ENCODE measurements at places on chromosomes 3 and 15. TPM values are rescaled to one million over a fixed set of nuclear protein-coding genes. Genes with fewer than 3 reads are reported as not detected.
A peak's percentile ranks its signal among the peaks of the same experiment; 100 is the strongest.

The CCR9 gene
- not detected for total RNA-seq

DNA sequence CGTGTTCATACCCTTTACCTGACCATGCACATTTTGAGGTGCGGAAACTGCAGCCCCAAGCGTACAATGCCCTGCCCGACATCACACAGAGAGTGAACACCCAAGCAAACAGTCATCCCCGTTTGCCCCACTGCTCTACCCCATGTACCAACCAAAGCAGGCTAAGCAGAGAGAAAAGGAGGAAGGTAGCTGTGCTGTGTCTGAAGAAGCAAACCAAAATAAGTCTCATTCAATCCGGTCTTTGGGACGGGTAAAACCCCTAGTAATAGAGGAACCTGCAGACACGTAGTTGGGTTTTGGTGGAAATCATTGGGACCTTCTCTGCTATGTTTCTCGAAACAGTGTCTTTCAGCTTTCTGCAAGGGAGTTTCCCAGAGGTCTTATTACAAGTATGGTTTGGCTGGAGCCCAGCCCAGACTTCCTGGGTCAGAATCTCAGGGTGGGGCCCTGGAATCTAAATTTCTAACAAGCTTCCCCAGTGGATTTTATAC, 164.6 kb upstream of the HES1 start:
- no peak overlapping the region for H3K4me3 ChIP-seq
- H3K27me3 ChIP-seq = peaks cover 25% of the 10 kb centered on the region
- H3K4me1 ChIP-seq = peaks cover 6% of the 10 kb centered on the region
- no peak for DNase-seq
- no peak overlapping the region for H3K27ac ChIP-seq
- H3K36me3 ChIP-seq = no peaks in the 10 kb centered on the region

- H3K4me3 ChIP-seq = no peak overlapping the region
- peaks cover 98% of the 10 kb centered on the region for H3K36me3 ChIP-seq
- no peak for DNase-seq
- H3K27me3 ChIP-seq = no peaks in the 10 kb centered on the region
- H3K27ac ChIP-seq = no peak overlapping the region
Observed at GRCh38 chr15:63640146-63640545, 43.0 kb downstream of the FBXL22 start.

DNA sequence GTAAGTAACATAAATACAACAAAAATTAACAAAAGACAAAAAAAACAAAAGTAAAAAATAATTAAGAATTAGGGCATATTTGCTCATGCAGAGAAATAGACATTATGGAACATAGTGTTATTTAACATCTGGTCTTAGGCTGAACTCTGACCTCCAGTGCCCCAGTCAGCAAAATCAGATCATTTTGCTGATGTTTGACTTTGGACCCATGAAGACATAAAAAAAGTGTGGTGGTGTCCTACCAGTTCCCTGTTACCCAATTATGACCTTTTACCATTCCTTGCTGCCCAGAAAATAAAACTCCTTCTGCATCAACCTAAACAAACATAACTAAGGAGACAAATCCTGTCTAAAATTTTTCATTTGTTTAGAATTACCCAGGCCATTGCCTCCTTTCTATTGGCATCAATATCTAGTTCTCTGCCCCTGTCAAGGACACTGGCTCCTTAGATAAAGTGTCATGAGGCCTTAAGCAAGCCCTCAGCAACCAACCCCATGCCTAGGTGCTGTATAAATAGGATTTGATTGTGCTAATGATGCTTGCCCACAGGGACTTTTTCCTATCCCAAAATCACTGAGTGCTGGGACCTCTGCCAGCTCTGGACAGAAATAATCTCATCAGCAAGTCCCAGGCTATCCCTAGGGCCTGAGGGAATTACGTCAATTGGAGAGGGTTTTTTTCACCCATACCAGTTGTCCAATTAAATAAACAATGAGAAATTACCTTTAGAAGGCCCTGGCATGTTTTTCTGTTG, 334.5 kb upstream of the UMPS start:
- peak overlapping the region; percentile 78 for H3K27ac ChIP-seq
- H3K4me3 ChIP-seq = no peak overlapping the region
- H3K27me3 ChIP-seq = no peaks in the 10 kb centered on the region
- H3K4me1 ChIP-seq = peaks cover 32% of the 10 kb centered on the region

GRCh38 chr3:157151151-157151550, 8.8 kb downstream of the CCNL1 start:
- no peak for DNase-seq
- H3K36me3 ChIP-seq = peaks cover 92% of the 10 kb centered on the region
- H3K4me3 ChIP-seq = no peak overlapping the region
- H3K27ac ChIP-seq = no peak overlapping the region
- H3K4me1 ChIP-seq = peaks cover 43% of the 10 kb centered on the region
- H3K27me3 ChIP-seq = no peaks in the 10 kb centered on the region

DNA sequence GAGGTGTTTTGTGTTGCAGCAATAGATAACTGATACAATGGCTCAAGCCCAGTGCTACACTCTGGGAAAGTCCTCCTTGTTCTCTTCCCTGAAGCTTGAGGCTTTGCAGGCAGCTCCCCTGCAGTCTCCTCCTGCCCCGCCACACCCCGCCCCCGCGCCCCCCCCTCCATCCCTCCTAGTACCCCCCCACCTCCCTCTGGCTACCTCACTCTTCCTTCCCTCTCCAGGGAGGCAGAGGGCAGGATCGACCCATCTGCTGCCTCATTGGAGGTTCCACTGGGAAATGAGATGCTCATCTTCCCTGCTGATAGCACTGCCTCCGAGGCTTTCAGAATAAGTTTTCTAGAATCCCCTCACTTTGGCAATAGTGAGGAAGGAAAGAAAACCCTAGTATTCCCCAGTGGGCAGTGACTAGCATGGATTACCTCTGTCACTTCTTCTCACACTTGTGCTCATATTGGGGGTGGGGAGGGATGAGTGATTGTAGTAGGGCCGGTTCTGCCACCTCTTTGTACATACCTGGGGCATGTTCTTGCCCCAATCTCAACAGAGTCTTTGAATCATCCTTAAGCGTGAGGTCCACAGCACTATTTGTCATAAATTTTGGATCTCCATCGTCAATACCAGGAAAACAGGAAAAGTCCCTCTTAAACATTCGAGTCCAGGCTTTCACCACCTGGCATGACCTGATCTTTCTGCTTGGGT, 16.3 kb upstream of the RAB7A start:
- no peaks in the 10 kb centered on the region for H3K4me1 ChIP-seq
- no peaks in the 10 kb centered on the region for H3K27me3 ChIP-seq
- H3K36me3 ChIP-seq = no peaks in the 10 kb centered on the region
- DNase-seq = no peak

- H3K4me1 ChIP-seq = no peaks in the 10 kb centered on the region
- DNase-seq = no peak
- no peaks in the 10 kb centered on the region for H3K27me3 ChIP-seq
- H3K36me3 ChIP-seq = no peaks in the 10 kb centered on the region
- no peak overlapping the region for H3K27ac ChIP-seq
- no peak overlapping the region for H3K4me3 ChIP-seq
Observed at GRCh38 chr3:74124782-74125181, 489.7 kb downstream of the CNTN3 start.

GRCh38 chr15:67059127-67059553, 6.3 kb upstream of the SMAD3 start:
- no peaks in the 10 kb centered on the region for H3K27me3 ChIP-seq
- peaks cover 17% of the 10 kb centered on the region for H3K4me1 ChIP-seq
- no peaks in the 10 kb centered on the region for H3K36me3 ChIP-seq
- no peak overlapping the region for H3K4me3 ChIP-seq
- no peak overlapping the region for H3K27ac ChIP-seq
- no peak for DNase-seq
